Esophagus muscularis mucosa (tissue), 4 donors: ENCODE measurements at places on chromosomes 3 and 15. TPM values are rescaled to one million over a fixed set of nuclear protein-coding genes. Genes with fewer than 3 reads are reported as not detected.

Gene CA12
- total RNA-seq: 2.3 TPM

DNA sequence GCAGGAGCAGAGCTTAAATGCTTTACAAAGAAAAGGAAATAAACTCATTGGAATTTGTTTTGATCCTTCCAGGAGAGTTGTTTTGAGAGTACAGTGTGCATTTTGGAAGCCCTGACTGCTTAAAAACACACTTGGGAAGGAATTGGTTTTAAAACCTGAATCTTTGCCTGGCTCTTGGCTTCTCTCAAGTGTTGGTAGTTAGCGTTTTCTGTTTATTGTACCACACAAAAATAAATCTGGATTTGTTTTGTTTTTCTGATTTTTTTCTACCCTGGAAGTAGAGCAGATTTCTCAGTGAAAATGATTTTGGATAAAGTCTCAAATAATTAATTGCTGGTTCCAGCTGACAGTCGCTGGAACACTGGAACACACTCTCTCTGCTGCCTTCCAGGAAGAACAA lies 90.6 kb downstream of the CHST2 start:
- DNase-seq: peak; percentile 5
- no peak overlapping the region for H3K27ac ChIP-seq
- H3K36me3 ChIP-seq: no peaks in the 10 kb centered on the region

DNA sequence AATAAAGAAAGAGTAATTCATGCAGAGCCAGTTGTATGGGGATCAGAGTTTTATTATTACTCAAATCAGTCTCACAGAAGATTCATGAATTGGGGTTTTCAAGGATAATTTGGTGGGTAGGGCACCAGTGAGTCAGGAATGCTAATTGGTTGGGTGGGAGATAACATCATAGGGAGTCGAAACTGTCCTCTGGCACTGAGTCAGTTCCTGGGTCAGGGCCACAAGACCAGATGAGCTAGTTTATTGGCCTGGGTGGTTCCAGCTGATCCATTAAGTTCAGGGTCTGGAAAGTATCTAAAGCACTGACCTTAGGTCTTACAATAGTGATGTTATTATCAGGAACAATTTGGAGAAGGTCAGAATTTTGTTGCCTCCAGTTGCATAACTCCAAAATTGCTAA lies 998.6 kb upstream of the EPHA6 start:
- no peak overlapping the region for H3K4me3 ChIP-seq
- no peaks in the 10 kb centered on the region for H3K4me1 ChIP-seq
- DNase-seq: no peak
- H3K27me3 ChIP-seq: no peaks in the 10 kb centered on the region

DNA sequence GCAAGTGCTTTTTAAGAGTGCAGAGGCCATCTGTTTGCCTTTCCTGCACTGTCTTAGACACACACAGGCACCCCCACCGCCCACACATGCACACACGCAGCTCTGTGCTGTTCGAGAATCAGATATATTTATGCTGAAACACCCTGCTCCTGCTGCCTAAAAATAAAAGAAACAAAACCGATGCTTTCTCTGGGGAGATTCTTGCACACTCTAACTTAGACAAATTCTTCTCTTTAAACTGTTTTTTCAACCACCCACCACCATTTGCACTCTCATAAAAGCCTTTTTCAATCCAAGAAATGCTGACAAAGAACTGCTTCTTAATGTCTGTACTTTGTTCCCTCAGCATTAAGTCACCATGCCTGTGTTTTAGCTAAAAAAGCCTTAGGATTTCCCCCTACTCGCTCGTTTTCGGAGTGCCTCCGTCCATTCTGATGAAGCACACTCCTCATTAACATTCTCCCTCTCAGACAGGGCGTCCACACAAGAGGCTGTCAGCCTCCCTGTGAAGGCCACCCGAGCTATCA lies 26.2 kb downstream of the SLC12A8 start:
- no peak overlapping the region for H3K27ac ChIP-seq
- H3K27me3 ChIP-seq: no peaks in the 10 kb centered on the region
- no peak overlapping the region for H3K4me3 ChIP-seq
- H3K36me3 ChIP-seq: no peaks in the 10 kb centered on the region
- DNase-seq: no peak
- H3K4me1 ChIP-seq: no peaks in the 10 kb centered on the region

Gene SCAANT1
- not detected for total RNA-seq

DNA sequence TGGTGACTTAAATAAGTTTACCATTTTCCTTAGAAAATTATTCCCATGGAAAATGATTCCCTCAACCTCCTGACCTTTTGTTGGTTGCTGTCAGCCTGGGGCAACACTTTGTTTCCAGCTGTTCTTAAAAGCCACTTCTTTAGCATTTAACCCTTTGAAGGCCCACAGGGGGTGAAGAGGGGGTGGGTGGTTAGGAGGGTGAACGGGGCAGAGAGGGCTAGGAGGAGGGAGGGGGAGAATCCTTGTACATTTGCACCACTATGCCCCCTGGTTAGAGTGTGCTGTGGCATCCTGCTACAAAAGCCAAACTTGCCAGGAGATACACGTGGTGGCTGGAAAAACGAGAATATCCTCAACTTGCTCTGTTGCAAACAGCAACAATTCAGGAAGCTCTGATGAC lies 273.2 kb upstream of the RGMA start:
- H3K27me3 ChIP-seq: no peaks in the 10 kb centered on the region
- H3K4me1 ChIP-seq: no peaks in the 10 kb centered on the region
- H3K36me3 ChIP-seq: no peaks in the 10 kb centered on the region
- no peak overlapping the region for H3K27ac ChIP-seq
- no peak for DNase-seq
- H3K4me3 ChIP-seq: no peak overlapping the region

- H3K27me3 ChIP-seq: no peaks in the 10 kb centered on the region
- no peaks in the 10 kb centered on the region for H3K4me1 ChIP-seq
- no peak overlapping the region for H3K27ac ChIP-seq
- H3K4me3 ChIP-seq: no peak overlapping the region
Observed at GRCh38 chr3:138928727-138929372, 18.1 kb downstream of the FOXL2 start.

Gene ARGFX
- total RNA-seq: not detected

GRCh38 chr3:48058091-48058490 lies 41.9 kb upstream of the MAP4 start:
- no peak overlapping the region for H3K4me3 ChIP-seq

DNA sequence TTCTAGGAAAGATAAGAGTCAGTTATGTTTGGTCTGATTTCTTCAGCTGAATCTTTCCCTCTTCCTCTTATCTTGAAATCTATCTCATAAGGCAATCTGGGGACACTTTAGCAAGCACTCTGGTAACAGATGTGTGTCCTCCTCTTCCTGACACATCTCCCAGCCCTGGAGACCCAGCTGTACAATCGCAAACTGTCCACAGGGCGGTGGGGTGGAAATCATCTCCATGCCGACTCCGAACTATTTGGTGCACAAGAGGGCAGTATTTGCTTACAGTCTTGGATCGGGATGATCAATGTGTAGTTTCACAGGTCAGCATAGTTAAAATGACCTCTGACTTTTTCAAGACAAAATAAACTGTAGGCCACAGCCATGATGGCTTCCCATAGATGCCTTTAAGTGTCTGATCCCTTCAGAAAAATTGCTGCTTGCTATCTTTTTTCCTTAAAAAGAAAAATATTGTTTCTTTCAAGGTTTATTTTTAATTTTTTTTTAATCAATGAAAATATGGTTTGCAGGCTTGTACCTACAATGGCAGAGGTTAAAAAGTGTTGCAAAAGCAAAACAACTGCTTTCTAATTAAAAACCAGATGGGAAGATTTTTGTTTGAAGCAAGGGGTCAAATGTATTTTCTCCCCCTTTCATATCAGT lies 17.7 kb downstream of the EEFSEC start:
- no peaks in the 10 kb centered on the region for H3K27me3 ChIP-seq
- H3K27ac ChIP-seq: no peak overlapping the region
- H3K4me1 ChIP-seq: peaks cover 23% of the 10 kb centered on the region
- no peaks in the 10 kb centered on the region for H3K36me3 ChIP-seq

DNA sequence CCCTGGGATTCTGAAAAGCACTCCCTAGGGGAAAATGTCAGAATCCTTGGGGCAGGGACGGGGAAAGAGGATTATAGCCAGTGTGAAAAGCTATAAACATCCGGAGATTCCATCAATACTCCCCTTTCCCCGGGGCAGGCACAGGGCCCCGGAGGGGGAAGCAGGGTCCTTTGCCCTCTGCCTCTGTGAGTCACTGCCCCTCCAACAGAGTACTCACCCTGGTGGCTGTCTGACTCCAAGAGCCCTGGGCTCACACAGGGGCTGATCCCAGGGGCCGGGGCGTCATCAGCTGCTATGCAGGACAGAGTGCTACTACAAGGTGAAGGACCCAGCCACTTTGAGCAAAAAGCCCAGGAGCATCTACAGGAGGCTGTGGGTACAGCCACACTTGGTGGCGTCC lies 133.0 kb upstream of the PRR20G start:
- H3K4me3 ChIP-seq: no peak overlapping the region
- H3K36me3 ChIP-seq: no peaks in the 10 kb centered on the region
- no peaks in the 10 kb centered on the region for H3K4me1 ChIP-seq
- no peaks in the 10 kb centered on the region for H3K27me3 ChIP-seq

DNA sequence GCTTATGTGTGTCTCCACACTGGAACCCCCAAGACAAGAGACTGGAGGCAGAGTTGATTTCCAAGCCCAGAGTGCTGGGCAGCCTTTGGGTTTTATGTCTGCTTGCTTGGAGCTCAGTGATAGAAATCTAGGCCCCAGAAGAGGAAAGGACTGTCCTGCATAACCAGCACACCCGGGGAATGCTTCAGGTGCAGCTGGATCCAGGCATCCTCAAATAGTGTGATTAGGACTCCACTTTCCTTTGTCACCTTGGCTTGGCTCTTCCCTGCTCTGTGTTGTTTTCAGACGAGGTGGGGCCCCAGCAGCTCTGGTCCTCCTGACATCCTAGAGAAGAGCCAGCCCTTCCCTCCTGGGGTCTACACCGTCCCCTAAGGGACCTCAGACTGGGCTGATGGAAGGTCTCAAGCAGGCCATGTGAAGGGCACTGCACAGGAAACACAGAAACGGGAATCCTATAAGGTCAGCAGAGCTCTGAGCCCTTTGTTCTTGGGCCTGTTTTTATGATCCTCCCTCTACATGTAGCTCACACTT lies 143.7 kb downstream of the TJP1 start:
- H3K4me3 ChIP-seq: no peak overlapping the region
- no peaks in the 10 kb centered on the region for H3K36me3 ChIP-seq
- no peak overlapping the region for H3K27ac ChIP-seq
- no peak for DNase-seq

DNA sequence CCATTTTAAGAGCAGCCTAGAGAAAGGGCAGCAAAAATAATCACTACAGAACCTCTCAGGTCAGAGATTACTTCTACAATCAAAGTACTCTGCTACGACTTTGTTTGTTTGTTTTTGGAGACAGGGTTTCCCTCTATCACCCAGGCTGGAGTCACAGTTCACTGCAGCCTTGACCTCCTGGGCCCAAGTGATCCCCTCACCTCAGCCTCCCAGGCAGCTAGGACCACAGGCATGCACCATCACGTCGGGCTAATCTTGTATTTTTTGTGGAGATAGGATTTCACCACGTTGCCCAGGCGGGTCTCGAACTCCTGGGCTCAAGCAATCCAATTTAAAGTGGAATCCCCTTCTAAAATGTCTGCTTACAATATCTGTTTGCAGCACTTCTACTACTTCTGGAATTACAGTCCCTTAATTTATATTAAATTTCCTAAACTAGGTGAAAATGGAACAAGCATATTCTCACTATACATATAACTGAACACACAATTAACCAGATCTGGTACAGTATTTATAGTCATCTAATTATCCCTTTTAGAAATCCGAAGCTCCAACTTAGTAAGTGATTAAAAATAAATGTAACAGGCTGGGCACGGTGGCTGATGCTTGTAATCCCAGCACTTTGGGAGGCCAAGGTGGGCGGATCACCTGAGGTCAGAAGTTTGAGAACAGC lies 4.4 kb downstream of the UACA start:
- no peak for DNase-seq
- no peak overlapping the region for H3K27ac ChIP-seq
- no peaks in the 10 kb centered on the region for H3K27me3 ChIP-seq
- no peaks in the 10 kb centered on the region for H3K36me3 ChIP-seq

GRCh38 chr3:43291546-43291945 lies 5.2 kb downstream of the SNRK start:
- no peaks in the 10 kb centered on the region for H3K36me3 ChIP-seq
- H3K4me1 ChIP-seq: peaks cover 95% of the 10 kb centered on the region
- DNase-seq: no peak
- peak overlapping the region; percentile 86 for H3K27ac ChIP-seq

GRCh38 chr3:5309171-5309570 lies 121.7 kb downstream of the EDEM1 start:
- DNase-seq: no peak
- no peaks in the 10 kb centered on the region for H3K36me3 ChIP-seq
- H3K4me1 ChIP-seq: no peaks in the 10 kb centered on the region
- H3K4me3 ChIP-seq: no peak overlapping the region

Gene STARD9
- 21.1 TPM for total RNA-seq

- DNase-seq: no peak
- peaks cover 48% of the 10 kb centered on the region for H3K4me1 ChIP-seq
- peaks cover 5% of the 10 kb centered on the region for H3K36me3 ChIP-seq
- no peak overlapping the region for H3K27ac ChIP-seq
- H3K4me3 ChIP-seq: no peak overlapping the region
Observed at GRCh38 chr15:67100124-67100791, 34.9 kb downstream of the SMAD3 start.

Gene NEDD4
- 20.4 TPM for total RNA-seq

- H3K4me1 ChIP-seq: peaks cover 15% of the 10 kb centered on the region
- DNase-seq: no peak
- H3K4me3 ChIP-seq: peak overlapping the region; percentile 57
- no peaks in the 10 kb centered on the region for H3K36me3 ChIP-seq
- H3K27me3 ChIP-seq: no peaks in the 10 kb centered on the region
Observed at GRCh38 chr3:131361464-131362421, 19.8 kb upstream of the NUDT16 start.

DNA sequence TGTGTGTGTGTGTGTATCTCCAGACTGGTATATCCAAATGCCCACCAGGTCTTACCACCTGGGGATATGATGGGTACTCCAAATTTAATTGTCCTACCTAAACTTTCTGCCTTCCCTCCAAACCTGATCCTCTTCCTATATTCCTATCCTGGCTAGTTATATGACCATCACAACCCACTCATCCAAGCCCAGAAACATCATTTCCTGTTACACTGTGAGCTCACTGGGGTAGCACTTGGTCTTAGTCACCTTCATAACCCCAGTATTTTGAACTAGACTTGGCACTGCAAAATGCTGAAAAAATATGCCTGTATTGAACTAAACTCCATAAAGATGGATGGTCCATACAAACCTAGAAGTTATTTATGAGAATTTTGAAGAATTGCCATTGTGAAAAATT lies 178.8 kb upstream of the EIF1B start:
- no peak overlapping the region for H3K27ac ChIP-seq
- no peak for DNase-seq
- H3K36me3 ChIP-seq: no peaks in the 10 kb centered on the region
- no peak overlapping the region for H3K4me3 ChIP-seq

- peaks cover 24% of the 10 kb centered on the region for H3K4me1 ChIP-seq
- H3K36me3 ChIP-seq: no peaks in the 10 kb centered on the region
- peak; percentile 90 for DNase-seq
- no peak overlapping the region for H3K27ac ChIP-seq
- peak overlapping the region; percentile 40 for H3K4me3 ChIP-seq
Observed at GRCh38 chr3:137770835-137771399, 6.8 kb downstream of the SOX14 start.
